ENCODE measurements at places on chromosomes 5 and 9.
A peak's percentile ranks its signal among the peaks of the same experiment; 100 is the strongest.

- no peak for DNase-seq
These were observed 49.2 kb upstream of the SHOC1 start for GRCh38 chr9:111843971-111844370.

DNA sequence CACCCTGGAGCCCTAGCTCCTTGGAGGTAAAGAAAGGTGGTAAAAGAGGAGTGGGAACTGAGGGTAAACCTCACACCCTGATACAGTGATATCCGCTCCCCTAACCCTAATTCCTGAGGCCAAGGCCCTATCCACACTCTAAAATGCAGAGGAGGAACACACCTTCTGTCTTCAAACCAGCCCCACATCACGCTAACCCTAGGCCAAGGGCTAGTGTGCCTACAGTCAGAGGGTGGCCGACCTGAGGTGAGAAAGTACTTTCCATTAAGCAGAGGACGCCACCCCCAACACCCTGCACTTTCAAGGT lies 590 bp downstream of the HDAC3 start:
- DNase-seq: no peak

- DNase-seq: no peak
These were observed 38.8 kb downstream of the FOXI1 start for GRCh38 chr5:170144286-170145023.

- DNase-seq: no peak
These were observed 2.1 kb downstream of the CACNA1B start for GRCh38 chr9:137879566-137880150.

DNA sequence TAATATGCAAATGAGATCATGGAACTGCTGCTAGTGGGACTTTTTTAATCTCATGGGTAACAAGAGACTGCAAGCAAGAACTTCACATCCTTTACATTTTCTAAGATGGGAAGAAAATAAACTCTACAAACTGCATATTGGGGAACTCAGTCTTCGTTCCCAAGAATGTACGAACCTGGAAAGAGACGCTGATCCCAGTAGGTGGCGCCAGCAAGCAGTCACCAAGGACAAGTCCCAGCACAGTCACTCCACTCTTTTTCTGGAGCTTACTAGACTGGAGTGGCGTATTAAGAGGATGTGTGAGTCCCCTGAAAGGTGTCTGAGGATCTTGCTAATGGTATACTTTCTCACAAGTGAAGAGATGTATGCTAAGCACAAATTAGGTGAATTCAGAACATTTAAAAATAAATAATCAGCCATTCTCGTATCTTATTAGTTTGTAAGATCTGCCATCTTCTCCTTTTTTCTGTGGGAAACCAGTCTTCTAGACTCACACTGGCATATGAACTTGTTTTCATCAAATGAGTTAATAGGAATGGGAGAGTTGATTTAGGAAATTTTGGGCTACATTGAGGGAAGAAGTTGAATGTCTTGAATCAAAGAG lies 16.0 kb upstream of the PUM3 start:
- peak; percentile 79 for DNase-seq

- no peak for DNase-seq
These were observed 189.8 kb upstream of the MAP3K1 start for GRCh38 chr5:56625541-56625940.

DNA sequence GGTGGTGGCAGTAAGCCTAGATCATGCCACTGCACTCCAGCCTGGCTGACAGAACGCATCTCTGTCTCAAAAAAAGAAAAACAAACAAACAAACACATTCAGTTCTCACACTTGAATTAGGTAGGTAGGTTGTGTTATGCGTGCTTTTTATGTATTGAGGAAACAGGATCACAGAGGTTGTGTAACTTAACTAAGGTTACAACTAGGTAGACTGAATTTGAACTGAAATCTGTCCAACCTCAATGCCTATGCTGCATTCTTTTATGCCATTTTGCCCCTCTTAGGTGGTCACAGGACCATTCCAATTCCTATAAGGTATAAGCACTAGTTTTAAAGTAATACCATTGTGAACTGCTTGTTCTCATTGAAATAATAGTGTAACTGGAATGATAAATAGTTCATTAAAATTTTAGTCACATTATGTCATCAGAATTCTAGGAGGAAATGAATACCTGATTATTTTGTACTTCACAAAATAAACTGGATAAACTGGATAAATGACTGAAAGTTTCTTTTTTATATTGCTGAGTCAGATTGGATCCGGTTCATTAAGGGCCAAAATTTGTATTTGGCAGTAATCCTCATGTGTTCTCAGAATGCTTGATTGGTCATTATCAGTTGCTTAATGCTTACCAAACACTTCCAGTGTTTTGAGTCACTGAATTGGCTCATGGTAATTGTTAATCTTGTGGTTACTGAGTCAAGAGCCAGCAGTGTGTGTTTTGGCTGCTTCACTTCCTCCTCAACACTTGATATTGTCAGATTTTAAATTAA lies 7.1 kb downstream of the UBAP1 start:
- peak; percentile 93 for DNase-seq

DNA sequence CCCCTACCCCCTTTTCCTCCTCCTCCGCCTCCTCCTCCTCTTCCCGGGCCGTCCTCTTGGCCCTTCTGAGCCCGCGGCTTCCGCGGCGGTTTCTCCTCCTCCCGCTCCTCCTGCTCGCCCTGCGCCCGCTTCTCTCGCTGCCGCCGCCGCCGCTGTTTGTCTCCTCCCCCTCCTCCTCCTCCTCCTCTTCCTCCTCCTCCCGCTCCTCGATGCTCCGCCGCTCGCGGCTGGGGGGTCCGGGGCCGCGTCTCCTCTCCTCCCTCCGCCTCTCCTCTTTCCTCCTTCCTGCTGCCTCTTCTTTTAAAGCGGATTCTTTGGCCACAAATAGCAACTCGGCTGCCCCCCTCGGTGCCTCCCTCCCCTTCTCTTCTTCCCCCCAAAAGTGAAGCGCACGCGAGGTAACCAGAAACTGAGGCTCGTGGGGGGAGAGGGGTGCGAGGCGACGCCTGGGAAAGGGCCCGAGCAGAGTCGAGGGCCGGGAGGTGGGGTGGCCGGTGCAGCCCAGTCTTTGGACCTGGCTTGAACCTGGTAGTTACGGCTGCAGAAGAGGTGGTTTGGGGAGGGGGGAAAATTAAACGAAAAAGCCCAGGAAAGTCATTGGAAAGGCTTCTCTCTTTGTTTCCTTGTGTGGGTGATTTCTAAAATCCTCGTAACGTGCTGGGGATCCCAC lies 1058.5 kb upstream of the DMAC1 start:
- DNase-seq: peak; percentile 39

- no peak for DNase-seq
These were observed 105.8 kb upstream of the SPATA31D4 start for GRCh38 chr9:81822301-81822865.

All from hematopoietic multipotent progenitor cell treated with erythropoietin and hydrocortisone succinate and interleukin-3 and kit ligand, for 6 days (in vitro differentiated cells).